ENCODE measurements at places on chromosomes 1 and 21. TPM values are rescaled to one million over a fixed set of nuclear protein-coding genes. Genes with fewer than 3 reads are reported as not detected.

DNA sequence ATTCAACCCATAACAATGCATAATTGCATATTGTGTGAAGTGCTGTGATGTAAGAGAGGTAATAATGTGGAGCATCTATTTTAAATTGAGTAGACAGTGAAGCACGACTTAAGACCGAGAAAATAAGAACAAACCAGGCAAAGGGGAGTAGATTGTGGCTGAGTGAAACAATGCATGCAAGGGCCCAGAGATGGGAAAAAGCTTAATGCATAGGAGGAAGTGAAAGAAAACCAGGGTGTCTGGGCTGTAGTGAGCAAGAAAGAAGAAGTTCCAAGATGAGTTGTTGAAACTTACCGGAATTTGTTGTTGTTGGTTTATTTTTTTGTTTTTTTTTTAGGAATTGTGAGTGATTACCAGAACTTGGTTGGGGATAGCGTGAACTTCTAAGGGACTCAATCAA is 104.7 kb downstream of the SNX7 start:
- H3K4me1 ChIP-seq = no peaks in the 10 kb centered on the region
- DNase-seq = no peak
- H3K27me3 ChIP-seq = no peaks in the 10 kb centered on the region
- no peak overlapping the region for H3K4me3 ChIP-seq

- no peak overlapping the region for H3K4me3 ChIP-seq
- no peaks in the 10 kb centered on the region for H3K4me1 ChIP-seq
- H3K27ac ChIP-seq = no peak overlapping the region
Measured at GRCh38 chr1:230717251-230717650, 3.3 kb upstream of the AGT start.

DNA sequence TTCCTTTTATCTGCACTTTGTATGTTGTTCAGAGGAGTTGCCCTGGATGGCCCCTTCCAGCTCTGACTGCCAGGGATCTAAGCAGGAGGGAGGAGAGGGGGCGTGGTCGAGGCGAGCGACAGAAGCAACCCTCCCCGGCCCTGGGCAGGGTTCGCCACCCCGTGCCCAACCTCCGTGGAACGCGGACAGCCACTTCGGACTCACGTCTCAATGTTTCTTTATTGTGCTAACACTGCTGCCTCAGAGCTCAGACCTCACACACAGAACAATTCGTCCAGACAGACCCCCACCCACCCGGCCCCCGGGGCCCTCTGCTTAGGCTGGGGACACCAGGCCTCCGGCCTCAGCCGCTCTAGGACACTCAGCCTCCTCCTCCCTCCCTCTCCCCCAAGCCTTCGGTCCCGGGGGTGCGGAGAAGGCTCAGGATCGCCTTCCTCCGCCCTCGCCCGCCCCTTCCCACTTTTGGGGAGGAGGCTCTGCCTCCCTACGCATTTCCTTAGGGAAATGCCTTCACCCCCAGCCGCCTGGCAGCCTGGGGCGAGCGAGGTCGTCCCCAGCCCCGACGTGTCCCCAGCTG is 8.3 kb downstream of the VSIG8 start:
- peak overlapping the region; percentile 59 for H3K4me3 ChIP-seq
- no peaks in the 10 kb centered on the region for H3K36me3 ChIP-seq
- H3K27ac ChIP-seq = peak overlapping the region; percentile 87
- peak; percentile 87 for DNase-seq

DNA sequence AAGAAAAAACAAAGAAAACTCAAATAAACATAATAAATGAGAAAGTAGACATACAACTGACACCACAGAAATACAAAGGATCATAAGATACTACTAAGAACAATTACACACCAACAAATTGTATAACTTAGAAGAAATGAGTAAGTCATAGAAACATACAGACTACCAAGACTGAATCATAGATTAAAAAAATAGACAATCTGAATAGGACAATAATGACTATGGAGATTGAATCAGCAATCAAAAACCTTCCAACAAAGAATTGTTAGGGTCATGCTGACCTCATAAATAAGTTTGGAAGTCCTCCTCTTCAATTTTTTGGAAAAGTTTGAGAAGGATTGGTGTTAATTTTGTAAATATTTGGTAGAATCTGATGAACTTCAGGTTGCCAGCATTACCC is 159.0 kb downstream of the PTBP2 start:
- no peak overlapping the region for H3K27ac ChIP-seq
- no peaks in the 10 kb centered on the region for H3K27me3 ChIP-seq
- no peak overlapping the region for H3K4me3 ChIP-seq
- no peak for DNase-seq

- no peaks in the 10 kb centered on the region for H3K27me3 ChIP-seq
- no peak overlapping the region for H3K27ac ChIP-seq
- no peaks in the 10 kb centered on the region for H3K36me3 ChIP-seq
- no peak for DNase-seq
Measured at GRCh38 chr1:164511001-164511705, 47.8 kb upstream of the PBX1 start.

DNA sequence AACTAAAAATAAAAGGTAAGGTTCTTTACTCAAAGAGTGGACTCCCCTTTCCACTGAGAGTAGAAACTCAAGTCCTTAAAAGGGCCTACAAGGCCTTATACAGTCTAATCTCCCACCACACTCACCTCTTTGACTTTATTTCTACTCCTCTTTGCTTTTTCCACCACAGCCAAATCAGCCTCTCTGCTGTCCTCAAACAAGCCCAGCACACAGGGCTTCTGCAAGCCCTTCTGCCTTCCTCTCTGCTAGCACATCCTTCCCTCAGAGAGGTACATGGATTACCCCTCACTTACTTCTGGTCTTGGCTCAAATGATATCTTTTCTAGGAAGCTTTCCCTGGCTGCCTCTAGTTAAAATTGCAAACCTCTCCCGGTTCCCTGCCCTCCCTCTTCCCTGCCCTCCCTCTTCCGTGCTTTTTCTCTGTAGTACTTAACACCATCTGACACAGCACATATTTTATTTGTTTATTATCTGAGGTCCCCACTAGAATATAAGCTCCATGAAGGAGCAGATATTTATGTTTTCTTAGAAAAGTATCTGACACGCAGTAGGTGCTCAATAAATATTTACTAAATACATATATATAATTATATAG is 1.7 kb downstream of the LYST start:
- peak overlapping the region; percentile 100 for H3K27ac ChIP-seq
- DNase-seq = no peak
- H3K27me3 ChIP-seq = no peaks in the 10 kb centered on the region
- peak overlapping the region; percentile 94 for H3K4me3 ChIP-seq
- no peaks in the 10 kb centered on the region for H3K36me3 ChIP-seq

- peaks cover 11% of the 10 kb centered on the region for H3K4me1 ChIP-seq
- no peak overlapping the region for H3K4me3 ChIP-seq
- H3K36me3 ChIP-seq = no peaks in the 10 kb centered on the region
- no peak overlapping the region for H3K27ac ChIP-seq
- DNase-seq = no peak
Measured at GRCh38 chr1:154819628-154820590, 50.2 kb downstream of the KCNN3 start.

DNA sequence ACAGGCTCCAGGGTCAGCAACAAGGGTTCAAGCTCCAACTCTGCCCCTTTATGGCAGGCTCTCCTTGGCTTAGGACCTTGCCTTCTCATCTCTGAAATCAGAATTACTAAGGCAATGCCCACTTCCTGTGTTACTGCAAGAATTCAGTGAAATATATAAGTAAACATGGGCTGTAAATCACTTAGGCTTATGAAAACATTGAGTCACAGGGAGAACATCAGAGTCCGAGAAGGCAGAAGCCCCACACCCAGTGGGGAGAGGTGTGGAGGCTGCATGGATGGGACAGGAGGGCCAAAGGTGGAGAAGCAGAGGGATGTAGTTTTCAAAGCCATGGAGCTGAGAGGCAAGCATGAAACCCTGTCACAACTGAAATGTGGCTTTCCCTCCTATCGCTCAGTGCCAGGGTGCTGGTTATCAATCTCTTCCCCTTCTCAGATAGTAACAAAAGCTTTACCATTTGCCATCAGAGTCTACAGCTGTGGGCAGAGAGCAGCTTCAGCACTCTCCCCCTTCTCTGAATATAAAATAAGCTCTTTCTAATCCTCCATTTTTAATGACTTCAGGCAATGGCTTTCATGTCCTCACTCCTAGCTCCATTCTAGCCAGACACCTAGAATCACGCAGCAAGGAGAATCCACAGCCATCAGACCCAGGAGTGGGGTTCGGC is 3.4 kb downstream of the RGS8 start:
- peaks cover 6% of the 10 kb centered on the region for H3K4me1 ChIP-seq
- no peak overlapping the region for H3K4me3 ChIP-seq
- no peak overlapping the region for H3K27ac ChIP-seq
- peaks cover 11% of the 10 kb centered on the region for H3K27me3 ChIP-seq
- H3K36me3 ChIP-seq = no peaks in the 10 kb centered on the region

GRCh38 chr1:17196496-17197185 is 8.3 kb upstream of the PADI1 start:
- no peaks in the 10 kb centered on the region for H3K4me1 ChIP-seq
- H3K27me3 ChIP-seq = peaks cover 9% of the 10 kb centered on the region
- no peaks in the 10 kb centered on the region for H3K36me3 ChIP-seq
- DNase-seq = no peak

DNA sequence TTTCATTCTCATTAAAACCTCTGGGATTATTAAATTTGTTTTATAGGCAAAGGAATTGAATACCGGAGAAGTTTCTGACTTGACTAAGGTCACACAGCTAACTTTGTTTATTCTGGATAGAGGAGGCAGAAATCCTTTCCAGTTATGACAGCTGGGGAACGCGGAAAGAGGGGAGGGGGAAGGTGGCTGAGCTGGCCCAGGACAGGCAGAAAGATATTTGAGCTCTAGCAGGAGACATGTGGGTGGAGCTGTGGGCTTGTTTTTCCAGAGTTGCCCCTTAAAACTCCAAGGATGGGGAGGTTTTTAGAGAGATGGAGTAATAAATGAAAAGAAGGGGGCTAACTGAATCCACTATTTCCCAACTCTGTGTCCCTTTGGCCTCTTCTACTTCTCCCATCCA is 27.8 kb downstream of the FOXD2 start:
- DNase-seq = no peak
- peaks cover 11% of the 10 kb centered on the region for H3K27me3 ChIP-seq
- H3K27ac ChIP-seq = no peak overlapping the region
- H3K4me3 ChIP-seq = no peak overlapping the region

DNA sequence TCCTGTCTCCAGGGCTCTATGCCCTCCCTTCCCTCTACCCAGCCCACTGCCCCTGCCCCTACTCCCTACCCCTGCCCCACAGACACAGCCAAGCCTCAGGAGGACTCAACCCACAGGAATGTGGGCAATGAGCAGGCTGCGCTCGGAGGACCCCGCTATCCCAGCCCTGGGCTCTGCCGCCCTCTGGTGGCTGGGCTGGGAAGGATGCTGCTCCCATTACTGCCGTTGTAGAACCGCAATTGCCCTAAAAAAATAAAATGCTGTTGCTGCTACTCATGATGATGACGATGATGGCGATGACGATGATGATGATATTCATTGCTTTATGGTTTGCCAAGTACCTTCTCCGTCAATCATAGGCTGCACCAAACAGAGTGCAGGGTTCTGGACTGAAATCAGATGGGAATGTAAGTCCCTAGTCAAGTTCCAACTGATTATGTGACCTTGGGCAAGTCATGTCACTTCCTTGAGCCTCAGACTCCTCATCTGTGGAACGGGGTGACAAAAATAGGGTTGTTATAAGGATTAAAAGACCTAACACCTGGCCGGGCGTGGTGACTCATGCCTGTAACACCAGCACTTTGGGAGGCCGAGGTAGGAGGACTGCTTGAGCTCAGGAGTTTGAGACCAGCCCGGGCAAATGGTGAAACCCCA is 24.6 kb downstream of the ARHGEF19 start:
- DNase-seq = peak; percentile 93
- H3K4me3 ChIP-seq = no peak overlapping the region
- peaks cover 13% of the 10 kb centered on the region for H3K4me1 ChIP-seq

GRCh38 chr21:20253261-20253660 is 744.9 kb upstream of the NCAM2 start:
- no peak overlapping the region for H3K4me3 ChIP-seq
- no peaks in the 10 kb centered on the region for H3K27me3 ChIP-seq
- no peaks in the 10 kb centered on the region for H3K36me3 ChIP-seq
- no peaks in the 10 kb centered on the region for H3K4me1 ChIP-seq

GRCh38 chr1:221204055-221204833 is 325.0 kb downstream of the HLX start:
- no peaks in the 10 kb centered on the region for H3K36me3 ChIP-seq
- H3K4me3 ChIP-seq = no peak overlapping the region
- no peaks in the 10 kb centered on the region for H3K4me1 ChIP-seq
- H3K27ac ChIP-seq = no peak overlapping the region
- no peaks in the 10 kb centered on the region for H3K27me3 ChIP-seq

DNA sequence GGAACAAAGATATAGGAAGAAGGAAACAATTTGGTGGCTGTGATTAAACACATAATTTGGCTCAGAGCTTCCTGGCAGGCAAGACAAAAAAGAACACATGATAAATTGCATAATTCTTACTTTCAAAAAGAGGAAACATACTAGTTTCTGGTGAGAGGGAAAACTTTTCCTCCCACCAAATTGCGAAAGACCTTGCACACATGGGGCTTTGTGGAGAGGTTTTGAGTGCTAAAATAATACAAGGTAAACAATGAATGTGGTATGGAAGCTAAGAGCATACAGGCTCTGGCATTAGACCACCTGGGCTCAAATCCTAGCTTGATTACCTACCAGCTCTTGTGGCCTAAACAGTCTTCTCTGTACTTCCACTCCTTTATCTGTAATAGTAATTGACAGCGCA is 140.2 kb upstream of the HOOK1 start:
- H3K27ac ChIP-seq = peak overlapping the region; percentile 71
- no peaks in the 10 kb centered on the region for H3K27me3 ChIP-seq
- H3K36me3 ChIP-seq = no peaks in the 10 kb centered on the region
- DNase-seq = no peak

GRCh38 chr1:174401075-174401474 is 46.7 kb upstream of the GPR52 start:
- no peaks in the 10 kb centered on the region for H3K27me3 ChIP-seq
- H3K4me1 ChIP-seq = no peaks in the 10 kb centered on the region
- DNase-seq = no peak
- no peak overlapping the region for H3K27ac ChIP-seq
- no peak overlapping the region for H3K4me3 ChIP-seq
- peaks cover 5% of the 10 kb centered on the region for H3K36me3 ChIP-seq

GRCh38 chr1:208007938-208008342 is 97.0 kb upstream of the CD34 start:
- H3K4me1 ChIP-seq = no peaks in the 10 kb centered on the region
- H3K36me3 ChIP-seq = no peaks in the 10 kb centered on the region
- no peaks in the 10 kb centered on the region for H3K27me3 ChIP-seq

DNA sequence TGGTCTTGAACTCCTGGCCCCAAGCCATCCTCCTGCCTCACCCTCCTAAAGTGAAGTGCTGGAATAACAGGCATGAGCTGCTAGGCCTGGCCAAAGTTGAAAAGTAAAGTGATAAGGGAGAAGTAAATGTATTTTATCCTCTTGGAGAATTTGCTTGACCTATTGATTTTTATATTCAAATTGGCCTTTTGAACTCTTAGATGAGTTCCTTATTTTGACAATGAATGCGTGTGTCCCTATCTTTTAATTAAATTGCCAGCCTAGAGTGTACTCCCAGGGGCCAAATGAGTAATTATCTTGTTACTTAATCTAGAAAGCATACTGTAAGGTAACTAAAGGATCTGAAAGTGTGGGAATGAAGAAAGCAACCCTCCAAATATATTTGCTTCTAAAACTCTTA is 11.4 kb downstream of the RNF11 start:
- H3K4me3 ChIP-seq = no peak overlapping the region
- H3K27ac ChIP-seq = no peak overlapping the region
- no peaks in the 10 kb centered on the region for H3K36me3 ChIP-seq
- H3K4me1 ChIP-seq = peaks cover 21% of the 10 kb centered on the region

The MEX3A gene
- total RNA-seq = 0.60 TPM

The WASF2 gene
- total RNA-seq = 196 TPM

The TNFSF18 gene
- 0.42 TPM for total RNA-seq

The SPAG17 gene
- 0.77 TPM for total RNA-seq

The ASAP3 gene
- 7.7 TPM for total RNA-seq

The SPRR2F gene
- total RNA-seq = not detected

The SPOCD1 gene
- total RNA-seq = 5.0 TPM

The IGSF5 gene
- not detected for total RNA-seq

The ECE1 gene
- total RNA-seq = 142 TPM

The DHCR24 gene
- 112 TPM for total RNA-seq

The KCNH1 gene
- total RNA-seq = not detected

Measured in spleen (tissue), 13 donors.